ENCODE measurements at places on chromosomes 11 and 22. TPM values are rescaled to one million over a fixed set of nuclear protein-coding genes. Genes with fewer than 3 reads are reported as not detected.

DNA sequence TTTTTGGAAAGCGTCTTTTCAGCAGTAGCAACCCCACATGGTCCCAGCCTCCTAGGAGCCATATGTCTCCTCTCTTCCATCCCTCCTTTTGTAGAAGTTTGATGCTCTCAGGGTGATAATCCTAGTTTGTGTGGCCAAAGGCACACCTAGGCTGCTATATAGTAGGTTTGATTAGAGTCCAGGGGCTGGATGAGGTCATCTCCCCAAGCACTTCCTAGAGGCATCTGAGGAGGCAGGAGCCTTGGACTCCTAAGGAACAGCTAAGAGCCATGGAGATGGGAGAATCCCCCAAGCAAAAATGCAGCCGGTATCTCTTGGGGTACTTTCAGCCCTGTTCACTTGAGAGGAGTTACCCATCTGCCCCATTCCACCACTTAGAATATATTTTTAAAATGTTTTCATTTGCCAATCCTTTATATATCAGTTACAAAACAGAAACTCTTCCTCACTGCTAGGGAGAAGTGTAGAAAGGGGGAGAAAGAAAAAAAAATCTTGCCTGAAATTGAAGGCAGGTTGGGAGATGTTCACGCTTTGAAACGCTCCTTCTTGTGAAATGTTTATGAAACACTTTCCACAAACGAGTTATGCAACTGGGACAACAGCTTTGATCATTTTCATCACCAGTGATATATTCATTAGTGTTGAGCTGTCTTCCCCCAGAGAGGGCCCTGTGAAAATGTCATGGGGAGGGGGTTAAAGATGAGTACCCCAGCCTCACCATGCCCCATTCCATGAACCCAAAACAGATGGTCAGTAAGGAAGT is 31.9 kb upstream of the TLCD5 start:
- no peak overlapping the region for H3K4me3 ChIP-seq
- H3K27ac ChIP-seq: no peak overlapping the region
- H3K27me3 ChIP-seq: peaks cover 60% of the 10 kb centered on the region
- H3K4me1 ChIP-seq: no peaks in the 10 kb centered on the region
- peaks cover 2% of the 10 kb centered on the region for H3K36me3 ChIP-seq

GRCh38 chr11:10808235-10808552 is 532 bp downstream of the EIF4G2 start:
- peaks cover 35% of the 10 kb centered on the region for H3K4me1 ChIP-seq
- H3K4me3 ChIP-seq: peak overlapping the region; percentile 95
- no peak for DNase-seq
- no peaks in the 10 kb centered on the region for H3K27me3 ChIP-seq
- peaks cover 49% of the 10 kb centered on the region for H3K36me3 ChIP-seq

DNA sequence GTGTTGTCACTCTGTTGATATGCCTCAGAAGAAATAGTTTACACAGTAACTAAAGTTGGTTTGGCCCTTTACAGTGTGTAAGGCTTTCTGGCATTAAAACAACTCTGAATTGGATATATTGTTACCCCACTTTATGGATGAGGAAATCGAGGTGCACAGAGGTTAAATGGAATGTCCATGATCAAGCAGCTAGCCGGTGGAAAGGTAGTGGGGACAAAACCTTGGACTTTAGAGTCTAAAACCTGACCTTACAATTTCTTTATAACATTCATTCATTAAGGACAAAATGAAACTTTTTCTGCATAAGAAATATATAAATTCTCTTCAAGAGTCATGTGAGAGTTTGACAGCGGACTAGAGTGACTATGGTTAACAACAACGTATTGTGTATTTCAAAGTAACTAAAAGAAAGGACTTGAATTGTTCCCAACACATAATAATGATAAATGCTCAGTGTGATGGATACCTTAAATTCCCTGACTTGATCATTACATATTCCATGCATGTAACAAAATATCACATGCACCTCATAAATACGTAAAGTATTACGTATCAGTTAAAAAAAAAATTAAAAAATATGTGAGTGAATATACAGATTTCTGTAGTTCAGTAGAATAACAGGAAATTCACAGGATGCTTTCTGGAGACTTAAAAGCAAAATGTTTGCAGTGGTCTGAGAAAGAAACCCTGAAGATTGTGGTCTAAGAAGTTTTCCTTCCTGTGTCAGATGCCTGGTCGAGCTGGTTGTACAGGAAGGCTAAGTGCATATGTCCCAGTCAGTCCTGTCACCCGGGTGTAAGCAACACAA is 51.0 kb downstream of the TEAD1 start:
- no peak for DNase-seq
- H3K4me1 ChIP-seq: no peaks in the 10 kb centered on the region
- no peaks in the 10 kb centered on the region for H3K36me3 ChIP-seq
- peaks cover 71% of the 10 kb centered on the region for H3K27me3 ChIP-seq

DNA sequence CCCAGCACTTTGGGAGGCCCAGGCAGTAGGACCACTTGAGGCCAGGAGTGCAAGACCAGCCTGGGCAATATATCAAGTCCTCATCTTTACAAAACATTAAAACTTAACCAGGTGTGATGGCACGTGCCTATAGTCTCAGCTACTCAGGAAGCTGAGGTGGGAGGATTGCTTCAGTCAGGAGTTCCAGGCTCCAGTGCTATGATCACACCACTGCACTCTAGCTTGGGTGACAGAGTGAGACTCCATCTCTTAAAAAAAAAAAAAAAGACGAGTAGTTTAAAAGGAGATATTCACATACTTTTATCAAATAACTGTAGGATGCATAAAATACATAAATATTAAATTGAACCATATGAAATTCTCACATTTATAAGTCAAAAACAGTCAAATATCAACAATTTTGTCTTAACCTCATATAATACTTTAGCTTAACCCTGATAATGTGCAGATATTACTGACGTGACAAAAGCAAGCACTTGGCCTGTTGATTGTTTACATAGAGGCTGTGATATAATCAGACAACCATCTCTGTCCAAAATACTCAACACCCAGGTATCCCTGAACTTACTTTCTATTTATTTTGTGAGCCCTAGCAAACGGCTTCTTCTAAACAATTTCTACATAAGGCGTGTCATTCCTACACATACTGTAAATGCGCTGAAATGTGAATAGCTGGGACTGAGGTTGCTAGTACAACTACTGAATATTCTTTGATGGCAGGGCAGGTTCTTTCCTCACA is 57.0 kb downstream of the PRCP start:
- H3K36me3 ChIP-seq: peaks cover 2% of the 10 kb centered on the region
- H3K4me3 ChIP-seq: no peak overlapping the region
- no peak overlapping the region for H3K27ac ChIP-seq

DNA sequence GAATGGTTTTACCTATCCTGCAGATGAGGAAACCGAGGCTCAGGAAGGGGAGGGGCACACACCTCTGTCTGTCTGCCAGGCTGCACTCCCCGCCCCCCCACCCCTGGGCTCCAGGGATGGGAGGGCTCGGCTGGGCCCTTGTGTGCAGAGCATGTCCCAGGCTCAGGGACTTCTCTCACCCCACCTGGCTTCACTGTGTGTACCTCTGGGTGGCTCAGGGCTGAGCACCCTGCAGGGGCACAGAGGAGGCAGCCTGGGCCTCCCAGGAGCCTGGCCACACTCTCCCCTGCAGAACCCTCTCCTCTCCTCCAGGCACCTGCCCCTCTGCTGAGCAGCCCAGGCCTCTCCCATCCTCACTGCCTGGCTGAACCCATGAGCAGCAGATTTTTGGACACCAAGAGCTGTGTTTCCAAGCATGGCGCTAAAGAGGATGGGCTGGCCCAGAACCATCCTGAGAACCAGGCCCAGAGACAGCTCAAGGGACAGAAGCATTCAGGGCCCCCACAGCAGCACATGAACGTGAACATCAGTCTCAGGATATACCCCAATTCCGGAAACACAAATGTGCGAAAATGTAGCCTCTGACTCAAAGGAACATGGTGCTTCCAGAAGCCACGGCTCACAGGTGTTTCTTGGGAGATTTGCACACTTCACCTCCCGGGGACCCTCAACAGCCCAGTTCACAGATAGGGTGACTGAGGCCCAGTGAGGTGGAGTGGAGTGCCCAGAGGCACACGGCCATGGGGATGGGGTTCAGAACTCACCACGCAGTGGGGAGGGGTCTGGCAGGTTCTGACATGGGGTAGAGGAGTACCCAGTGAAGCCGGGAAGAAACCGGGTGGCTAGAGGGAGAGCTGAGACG is 10.5 kb downstream of the EMID1 start:
- H3K4me1 ChIP-seq: no peaks in the 10 kb centered on the region
- no peaks in the 10 kb centered on the region for H3K36me3 ChIP-seq
- no peak for DNase-seq
- H3K4me3 ChIP-seq: no peak overlapping the region

GRCh38 chr22:29587938-29588699 is 7.2 kb upstream of the NIPSNAP1 start:
- peaks cover 7% of the 10 kb centered on the region for H3K4me1 ChIP-seq
- H3K36me3 ChIP-seq: no peaks in the 10 kb centered on the region
- no peak overlapping the region for H3K27ac ChIP-seq

GRCh38 chr11:4919250-4919649 is at the start of gene OR51G2:
OR51G2 (minus strand) TSS chr11:4919350; CDS start chr11:4915663, 3,687 bp downstream.
- no peaks in the 10 kb centered on the region for H3K36me3 ChIP-seq
- no peak for DNase-seq
- no peak within 1 kb of the TSS for H3K4me3 ChIP-seq
- H3K4me1 ChIP-seq: no peaks in the 10 kb centered on the region
- no peaks in the 10 kb centered on the region for H3K27me3 ChIP-seq

DNA sequence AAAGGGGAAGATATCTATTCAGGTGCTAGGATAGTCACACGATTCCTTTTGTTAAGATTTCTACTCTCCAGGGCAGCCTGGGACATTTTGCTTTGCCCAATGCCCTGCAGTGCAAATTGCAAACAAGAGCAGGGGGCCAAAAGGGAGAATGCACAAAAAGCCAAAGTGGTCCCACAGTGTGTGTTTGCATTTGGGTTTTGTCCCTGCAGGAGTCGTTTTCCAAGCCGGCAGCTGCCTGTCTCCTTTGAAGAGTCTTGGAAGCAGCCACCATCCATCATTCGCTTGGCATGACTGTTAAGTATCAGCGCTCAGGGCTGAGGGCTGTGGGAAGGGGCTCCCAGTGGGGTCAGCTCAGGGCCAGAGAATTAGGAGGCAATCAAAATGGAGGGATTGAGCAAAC is 184.7 kb downstream of the MIAT start:
- no peak overlapping the region for H3K27ac ChIP-seq
- DNase-seq: no peak
- no peaks in the 10 kb centered on the region for H3K36me3 ChIP-seq
- H3K27me3 ChIP-seq: no peaks in the 10 kb centered on the region
- H3K4me1 ChIP-seq: peaks cover 6% of the 10 kb centered on the region
- H3K4me3 ChIP-seq: no peak overlapping the region

Gene CD3D
- 381 TPM for total RNA-seq

Gene PKNOX2
- not detected for total RNA-seq

Gene MAP4K2
- 63.5 TPM for total RNA-seq

All from activated CD4-positive, alpha-beta T cell treated with anti-CD3 and anti-CD28 coated beads, Interleukin-2, amount 10 ng/mL, durations not matched to agents 24 days and 14 days (primary cell).